ENCODE measurements at places on chromosomes 16 and 17.
A peak's percentile ranks its signal among the peaks of the same experiment; 100 is the strongest.

GRCh38 chr16:35182943-35183550 lies 1723.6 kb downstream of the TP53TG3F start:
- DNase-seq: no peak

DNA sequence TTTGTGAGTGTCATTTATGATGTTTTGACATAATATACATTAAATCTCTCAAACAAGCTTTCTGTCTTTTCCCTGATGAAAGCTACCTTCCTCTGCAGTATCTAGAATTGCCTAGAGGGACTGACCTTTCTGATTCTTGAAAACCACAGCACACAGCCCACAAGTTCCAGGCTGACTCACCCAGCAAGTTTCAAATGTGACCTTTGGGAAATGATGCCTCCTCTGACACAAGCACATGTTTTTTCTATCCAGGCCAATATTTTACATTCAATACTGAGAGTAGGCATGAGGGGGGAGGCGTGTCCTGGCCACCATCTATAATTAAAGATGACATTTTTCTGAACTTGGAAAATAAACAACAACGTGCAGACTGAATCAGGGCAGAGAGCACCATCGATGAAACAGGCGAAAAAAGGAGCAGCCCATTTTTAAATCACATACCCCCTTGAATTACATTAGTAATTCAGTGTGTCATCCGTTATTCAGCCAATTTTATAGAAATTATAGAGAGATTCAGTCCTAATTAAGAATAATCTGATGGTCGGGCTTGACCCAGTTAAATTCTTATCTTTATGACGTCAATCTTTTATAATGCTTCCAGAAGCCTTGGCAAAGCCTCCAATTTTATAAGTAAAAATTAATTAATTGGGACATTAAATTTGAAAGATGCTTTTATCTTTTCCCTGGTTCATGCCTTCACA lies 292.6 kb upstream of the CDH11 start:
- no peak for DNase-seq

GRCh38 chr17:74690409-74690825 lies 22.3 kb downstream of the CD300LF start:
- no peak for DNase-seq

DNA sequence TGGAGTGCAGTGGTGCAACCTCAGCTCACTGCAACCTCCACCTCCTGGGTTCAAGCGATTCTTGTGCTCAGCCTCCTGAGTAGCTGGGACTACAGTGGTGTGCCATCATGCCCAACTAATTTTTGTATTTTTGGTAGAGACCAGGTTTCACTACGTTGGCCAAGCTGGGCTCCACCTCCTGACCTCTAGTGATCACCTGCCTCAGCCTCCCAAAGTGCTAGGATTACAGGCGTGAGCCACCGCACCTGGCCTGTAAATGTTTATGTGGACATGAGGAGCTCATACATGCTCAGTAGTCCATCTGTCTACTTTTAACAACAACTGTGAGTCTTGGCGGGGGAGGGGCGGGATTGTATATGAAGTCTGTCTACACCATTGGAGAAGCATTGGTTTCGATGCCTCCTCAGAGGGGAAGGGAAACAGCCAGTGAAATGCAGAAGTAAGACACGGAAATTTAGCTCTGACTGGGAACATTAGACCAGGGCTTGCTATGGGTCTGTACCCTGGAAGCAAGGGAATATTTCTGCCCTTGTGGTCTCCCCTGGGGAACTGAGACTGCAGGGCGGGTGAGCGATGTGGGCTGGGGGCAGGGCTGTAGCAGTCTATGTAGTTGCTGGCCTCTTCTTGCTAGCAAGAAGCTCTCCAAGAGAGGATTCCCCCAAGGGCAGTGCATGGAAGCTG lies 9.3 kb downstream of the NUBP1 start:
- no peak for DNase-seq

DNA sequence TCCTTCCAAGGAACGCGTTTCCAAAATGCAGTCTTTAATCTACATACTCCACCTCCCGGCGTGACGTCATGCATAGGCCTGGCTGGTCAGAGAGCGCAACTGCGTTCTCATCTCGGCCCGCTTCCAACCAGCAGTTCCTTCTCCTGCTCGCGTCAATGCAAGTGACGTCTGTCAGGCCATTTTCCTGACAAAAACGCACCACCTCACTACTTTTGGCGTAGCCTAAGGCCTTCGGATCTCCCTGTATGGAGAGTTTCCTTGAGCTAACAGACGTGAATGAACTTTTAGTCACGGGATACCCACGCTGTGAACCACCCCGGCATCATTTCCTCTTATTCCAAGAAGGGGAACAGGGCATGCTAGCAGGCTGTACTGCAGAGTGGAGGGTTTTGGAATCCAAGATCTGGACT lies 25.0 kb downstream of the TEX14 start:
- DNase-seq: no peak

DNA sequence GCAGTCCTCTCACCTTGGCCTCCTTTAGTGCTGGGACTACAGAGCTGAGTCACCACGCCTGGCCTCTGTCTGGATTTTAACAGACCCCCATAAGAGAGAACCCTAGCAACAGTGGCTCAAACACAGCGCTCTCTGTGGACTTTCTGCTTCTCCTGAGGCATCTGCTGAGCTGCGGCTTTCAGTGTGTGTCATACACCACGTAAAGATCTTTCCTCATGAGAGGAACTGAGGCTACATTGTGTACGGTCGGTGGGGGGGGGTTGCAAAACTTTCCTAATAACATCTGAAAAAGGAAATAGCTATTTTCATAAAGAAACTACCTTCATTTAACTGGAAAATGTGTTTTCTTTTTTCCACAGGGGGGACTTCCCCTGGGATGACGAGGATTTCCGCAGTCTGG lies 32.9 kb downstream of the DEF8 start:
- no peak for DNase-seq

GRCh38 chr17:4130715-4131114 lies 12.1 kb downstream of the ZZEF1 start:
- DNase-seq: no peak

DNA sequence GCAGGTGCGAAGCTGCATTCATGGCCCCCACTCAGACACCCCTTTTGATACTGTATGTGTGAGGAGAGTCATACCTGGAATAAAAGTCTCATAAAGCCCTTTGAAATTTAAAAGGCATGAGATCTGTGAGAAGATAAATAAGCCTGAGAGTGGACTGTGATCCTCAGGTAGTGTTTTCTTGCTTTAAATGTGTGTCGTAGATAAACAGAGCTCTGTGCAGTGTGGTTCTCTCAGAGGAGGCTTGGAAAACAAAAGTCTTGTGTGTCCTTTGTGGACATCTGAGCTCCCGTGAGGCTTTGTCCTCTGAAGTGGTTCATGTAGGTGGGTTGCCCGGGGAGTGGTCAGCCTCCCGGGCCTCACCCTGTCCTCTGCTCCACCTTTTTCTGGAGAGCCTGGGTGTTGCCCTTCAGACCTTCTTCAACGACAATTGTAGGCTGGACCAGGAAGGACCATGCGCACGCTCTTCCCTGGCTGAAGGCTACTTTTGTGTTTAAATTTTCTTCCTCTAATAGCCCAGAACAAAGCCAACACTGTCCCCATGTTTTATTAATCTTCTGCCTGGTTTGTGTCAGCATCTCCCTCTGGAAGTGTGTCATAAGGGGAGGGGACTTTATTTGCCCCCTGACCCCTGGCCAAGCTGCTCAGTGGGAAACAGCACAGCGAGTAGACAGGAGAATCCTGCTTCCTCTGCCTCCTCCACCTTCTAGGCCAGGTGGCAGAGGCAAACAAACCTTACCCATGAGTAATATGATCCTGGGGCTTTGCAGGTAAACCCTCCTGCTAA lies 151.2 kb downstream of the MSI2 start:
- no peak for DNase-seq

- no peak for DNase-seq
Observed at GRCh38 chr17:29045734-29046472, 3.0 kb downstream of the PIPOX start.

GRCh38 chr17:65868881-65869280 lies 307.4 kb upstream of the AXIN2 start:
- DNase-seq: no peak

DNA sequence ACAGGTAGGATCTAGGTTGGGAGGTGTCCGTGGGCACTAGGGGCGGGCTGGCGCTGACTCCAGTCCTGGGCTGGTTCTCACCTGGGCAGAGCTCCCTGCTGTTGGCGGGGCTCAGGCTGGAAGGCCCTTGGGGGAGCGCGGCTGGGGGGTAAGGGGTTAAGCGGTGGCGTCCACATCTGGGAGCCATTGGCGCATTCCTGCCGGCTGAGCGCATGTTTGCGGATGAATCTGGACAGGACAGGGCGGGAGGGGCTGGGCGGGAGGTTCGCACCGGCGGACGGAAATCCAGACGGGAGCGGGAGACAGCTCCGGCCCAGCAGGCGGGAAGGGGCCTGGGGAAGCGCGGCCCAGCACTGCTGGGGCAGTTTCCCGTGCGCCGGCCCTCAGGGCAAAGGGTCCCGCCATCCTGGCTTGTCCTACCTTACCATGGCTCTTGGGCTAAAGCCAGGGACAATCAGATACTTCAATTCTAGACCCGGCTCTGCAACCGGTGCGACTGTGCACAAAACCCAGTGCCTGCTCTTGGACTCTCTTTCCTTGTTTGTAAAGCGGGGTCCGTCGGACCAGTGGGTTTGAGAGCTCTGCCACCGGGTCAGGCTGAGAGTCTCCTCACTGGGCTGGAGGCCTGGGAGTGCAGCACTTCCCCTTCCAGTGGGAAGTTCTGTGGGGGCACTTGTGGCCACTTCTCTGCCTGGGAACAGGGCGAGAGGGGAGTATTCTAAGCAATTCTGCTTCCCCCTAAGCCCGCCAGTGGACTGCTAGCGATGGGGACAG lies 7.8 kb downstream of the RARA start:
- DNase-seq: no peak

- DNase-seq: peak; percentile 30
Observed at GRCh38 chr17:16199093-16199492, 16.2 kb downstream of the NCOR1 start.

DNA sequence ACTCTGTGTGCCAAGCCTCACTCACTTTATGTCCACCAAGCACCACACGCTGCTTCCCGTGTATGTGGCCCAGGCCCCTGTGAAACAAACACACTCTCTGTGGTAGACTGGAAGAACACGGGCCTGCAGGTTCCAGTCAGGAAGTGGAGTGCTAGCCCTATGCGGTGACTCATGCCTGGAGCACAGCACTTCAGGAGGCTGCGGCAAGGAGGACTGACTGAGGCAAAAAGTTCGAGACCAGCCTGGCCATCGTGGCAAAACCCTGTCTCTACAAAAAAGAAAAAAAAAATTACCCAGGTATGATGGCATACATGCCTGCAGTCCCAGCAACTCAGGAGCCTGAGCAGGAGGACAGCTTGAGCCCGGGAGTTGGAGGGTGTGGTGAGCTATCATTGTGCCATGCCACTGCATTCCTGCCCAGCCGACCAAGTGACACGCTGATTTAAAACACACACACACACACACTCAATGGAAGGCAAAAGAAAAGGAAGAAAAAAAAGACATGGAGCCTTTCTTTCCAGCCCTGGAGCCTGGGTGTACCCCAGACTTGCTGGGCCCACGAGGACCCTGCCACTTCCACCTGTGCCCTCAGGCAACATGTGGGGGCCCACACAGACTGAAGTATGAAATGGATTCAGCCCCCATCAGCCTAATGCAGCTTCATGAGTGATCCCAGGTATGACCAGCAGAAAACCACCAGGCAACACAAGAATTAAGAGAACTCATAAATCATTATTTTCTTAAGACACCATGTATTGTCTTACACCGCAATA lies 126.6 kb downstream of the ANKRD11 start:
- no peak for DNase-seq

DNA sequence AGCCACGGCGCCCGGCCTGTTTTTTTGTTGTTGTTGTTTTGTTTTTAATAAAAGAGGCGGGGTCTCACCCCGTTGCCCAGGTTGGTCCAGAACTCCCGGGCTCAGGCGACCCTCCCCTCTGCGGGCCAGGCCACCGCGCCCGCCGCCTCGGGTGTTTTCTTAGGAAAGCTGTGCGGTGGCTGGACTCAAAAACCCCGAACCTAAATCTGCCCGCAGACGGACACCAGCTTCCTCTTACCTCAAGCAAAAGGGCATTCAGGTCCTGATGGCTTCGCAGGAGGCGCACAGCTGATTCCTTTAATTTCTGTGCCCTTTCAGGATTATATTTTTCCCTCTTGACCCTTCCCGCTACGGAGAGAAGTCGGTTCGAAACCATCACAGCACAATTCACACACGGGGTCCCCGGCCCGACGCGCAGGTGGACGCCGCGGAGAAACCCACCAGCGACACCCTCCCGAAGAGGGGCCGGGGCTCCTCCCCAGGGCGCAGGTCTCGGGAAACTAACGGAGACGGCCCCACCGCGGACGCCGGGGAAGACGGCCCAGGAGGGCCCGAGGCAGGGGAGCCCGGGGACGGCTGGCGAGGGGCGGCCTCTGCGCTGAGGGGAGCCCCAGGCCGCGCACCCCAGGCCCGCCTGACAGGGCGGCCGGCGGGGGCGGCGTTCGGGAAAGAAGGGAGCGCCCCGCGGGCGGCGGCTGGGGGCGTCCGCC lies 653 bp downstream of the FANCA start:
- DNase-seq: no peak

DNA sequence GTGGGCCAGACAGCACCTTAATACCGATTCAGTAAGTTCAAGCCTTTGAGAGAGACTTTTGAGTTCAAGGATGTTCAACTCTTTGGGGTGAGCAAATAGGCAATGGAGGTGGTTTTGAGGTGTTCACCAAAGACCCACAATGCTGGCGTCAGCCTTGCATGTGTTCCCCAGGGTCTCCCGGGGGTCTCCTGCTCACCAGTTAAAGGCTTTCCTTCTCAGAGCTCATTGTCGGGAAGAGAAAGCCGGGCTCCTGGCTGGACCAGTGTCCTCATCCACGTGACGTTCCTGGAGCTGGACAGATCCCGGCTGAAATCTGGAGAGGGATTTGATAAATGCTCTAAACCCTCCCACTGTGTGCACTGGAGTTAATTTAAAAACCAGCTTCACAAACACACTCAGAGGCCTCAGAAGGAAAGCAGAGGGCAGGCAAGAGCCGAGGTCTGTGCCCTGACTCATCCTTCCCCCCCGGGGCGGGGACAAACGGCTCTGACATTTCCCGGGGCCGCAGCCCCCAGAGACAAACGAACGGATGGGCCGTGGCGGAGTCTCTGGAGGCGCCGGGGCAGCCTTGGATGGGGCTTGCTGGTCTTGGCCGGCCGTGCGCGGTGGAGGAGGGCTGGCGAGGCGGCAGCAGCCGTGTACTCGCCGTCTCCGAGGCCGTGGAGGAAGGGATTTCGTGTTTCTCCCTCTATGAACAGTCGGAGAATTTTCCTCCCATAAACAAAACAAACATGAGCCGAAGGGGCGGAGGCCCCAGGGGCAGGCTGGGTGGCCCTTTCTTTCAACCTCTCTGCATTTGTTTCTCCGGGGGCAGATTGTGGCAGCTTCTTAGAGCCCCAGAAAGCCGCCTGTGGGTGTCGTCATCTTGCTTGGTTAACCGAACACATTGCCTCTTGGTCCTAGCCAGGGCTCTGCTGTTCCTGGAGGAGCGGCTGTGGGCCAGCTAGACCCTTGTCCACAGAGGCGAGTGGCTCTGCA lies 94.2 kb downstream of the NTN1 start:
- peak; percentile 26 for DNase-seq

- DNase-seq: no peak
Observed at GRCh38 chr17:32992321-32993033, 830 bp downstream of the SPACA3 start.

- DNase-seq: no peak
Observed at GRCh38 chr16:53666786-53667415, 36.8 kb downstream of the RPGRIP1L start.
